Fibroblast of skin of left quadriceps (primary cell): ENCODE measurements at places on chromosomes 2 and 18.

DNA sequence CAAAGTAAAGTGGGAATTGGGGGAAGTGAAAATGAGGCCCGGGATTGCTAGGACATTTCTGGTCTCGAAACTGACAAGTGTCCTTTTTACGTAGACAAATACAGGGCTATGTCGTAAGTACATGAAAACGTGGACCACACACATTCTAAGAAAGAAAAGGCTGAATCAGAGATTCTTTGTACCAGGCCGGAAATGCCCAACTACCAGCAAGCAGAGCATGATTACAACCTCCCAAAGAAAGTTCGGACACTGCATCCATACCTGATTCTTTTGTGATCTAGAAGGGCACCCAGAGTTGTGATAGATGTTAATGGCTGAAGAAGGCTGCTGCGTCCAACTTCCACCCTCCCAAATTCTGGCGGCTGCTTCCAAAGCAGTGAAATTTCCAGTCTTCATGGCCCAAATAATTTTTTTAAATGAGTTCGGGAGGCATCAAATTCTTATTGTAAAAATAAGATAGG, 1.7 kb downstream of the RBMS1 start:
- no peak for DNase-seq

DNA sequence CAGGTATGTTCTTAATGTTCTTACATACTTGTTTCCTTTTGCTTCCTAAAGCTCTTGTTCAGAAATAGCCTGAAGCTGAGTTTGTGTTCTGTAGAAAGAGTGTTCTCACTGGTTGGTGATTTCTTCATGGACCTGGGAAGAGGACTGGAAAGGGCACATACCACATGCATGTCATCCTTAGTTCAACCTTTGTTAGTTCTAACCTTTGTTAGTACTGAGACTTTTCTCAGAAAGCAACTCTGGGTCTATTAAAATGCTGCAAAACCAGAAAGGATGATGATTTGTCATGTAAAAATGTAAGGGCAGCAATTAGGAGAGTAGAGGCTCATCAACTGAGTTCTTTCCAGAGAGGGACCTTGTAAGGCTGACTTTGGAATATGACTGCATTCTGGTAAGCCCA, 2.5 kb upstream of the FAP start:
- peak; percentile 57 for DNase-seq

DNA sequence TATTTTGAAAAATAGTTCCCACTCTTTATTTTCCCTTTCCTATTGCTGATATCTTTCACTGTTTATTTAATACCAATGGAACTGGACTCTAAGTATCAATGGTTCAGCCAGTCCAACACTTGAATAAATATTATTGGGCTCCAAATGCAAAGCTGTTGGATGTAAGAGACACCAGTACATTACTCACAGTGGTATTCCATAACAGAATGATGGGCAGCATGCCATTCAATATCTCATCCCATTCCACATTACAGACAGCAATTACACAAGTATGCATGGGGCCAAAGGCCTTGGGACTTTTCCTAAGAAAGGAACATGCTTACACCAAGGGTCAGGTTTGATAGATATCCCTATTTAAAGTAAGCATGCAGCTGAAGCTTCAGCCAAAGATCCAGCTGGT, 231.9 kb downstream of the RND3 start:
- DNase-seq, result peak; percentile 37

DNA sequence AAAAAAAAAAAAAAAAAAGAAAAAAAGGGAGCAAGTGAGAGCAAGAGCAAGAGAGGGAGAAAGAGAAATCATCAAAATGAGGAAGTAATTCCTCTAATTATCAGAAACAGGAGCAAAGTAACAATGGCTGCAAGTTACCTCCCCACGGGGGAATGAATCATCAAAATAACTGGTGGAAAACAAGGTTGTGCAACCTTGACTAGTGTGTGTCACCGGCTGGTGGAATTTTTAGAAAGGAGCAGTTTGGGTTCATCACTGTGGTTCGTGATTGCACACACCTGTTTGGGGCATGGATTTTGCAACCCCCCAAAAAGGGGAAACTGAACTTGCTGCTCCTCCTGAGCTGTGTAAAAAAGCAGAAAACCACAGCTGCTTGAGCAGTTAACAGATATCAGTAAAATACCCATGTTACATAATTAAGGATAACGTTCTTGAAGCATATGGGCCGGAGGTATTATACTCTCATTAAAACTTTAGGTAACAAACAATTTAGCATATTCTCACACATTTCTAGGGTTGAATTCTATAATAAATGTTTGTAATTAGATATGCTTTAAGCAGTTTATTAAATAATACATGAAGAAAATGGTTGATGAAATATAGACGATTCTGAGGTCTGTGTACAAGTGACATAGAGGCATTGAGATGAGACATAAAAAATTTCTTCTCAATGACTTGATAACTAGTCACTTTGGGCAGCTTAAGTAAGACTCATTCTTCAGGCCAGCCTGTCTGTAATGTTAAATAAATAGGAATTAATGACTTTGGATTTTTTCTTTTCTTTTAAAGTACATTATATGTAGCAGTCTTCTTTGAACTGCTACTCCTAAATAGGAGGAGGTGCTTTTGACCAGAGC, 184.2 kb upstream of the ZEB2 start:
- DNase-seq, result peak; percentile 51

- no peak for DNase-seq
Measured at GRCh38 chr18:26450989-26451682, 97.2 kb downstream of the KCTD1 start.

- no peak for DNase-seq
Measured at GRCh38 chr2:32626639-32627221, 1.1 kb upstream of the TTC27 start.

- no peak for DNase-seq
Measured at GRCh38 chr18:55477499-55477859, 110.5 kb downstream of the TCF4 start.

DNA sequence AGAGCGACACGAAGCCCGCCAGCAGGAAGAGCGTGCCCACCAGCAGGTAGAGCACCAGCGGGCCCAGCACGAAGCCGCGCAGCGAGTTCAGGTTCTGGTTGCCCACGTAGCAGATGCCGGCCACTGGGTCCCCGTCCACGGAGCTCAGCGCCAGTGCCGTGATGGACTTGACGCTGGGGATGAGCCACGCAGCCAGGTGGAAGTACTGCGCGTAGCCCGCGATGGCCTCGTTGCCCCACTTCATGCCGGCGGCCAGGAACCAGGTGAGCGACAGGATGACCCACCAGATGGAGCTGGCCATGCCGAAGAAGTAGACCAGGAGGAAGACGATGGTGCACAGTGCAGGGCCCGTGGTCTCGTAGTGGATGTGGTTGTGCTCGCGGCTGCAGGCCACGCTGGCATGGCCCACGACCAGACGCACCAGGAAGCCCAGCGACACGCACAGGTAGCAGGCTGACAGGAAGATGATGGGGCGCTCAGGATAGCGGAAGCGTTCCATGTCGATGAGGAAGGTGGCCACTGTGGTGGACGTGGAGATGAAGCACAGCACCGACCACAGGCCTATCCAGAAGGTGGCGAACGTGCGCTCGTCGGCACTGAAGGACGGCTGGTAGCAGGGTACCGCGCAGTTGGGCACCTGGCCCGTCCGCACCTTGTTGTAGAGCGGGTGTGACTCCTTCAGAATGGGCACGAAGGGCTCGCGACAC, 2.1 kb downstream of the FZD5 start:
- DNase-seq, result no peak

- no peak for DNase-seq
Measured at GRCh38 chr2:231530099-231531011, at the start of gene NMUR1. NMUR1 (minus strand) TSS chr2:231530445; CDS start chr2:231530361, 84 bp downstream.

DNA sequence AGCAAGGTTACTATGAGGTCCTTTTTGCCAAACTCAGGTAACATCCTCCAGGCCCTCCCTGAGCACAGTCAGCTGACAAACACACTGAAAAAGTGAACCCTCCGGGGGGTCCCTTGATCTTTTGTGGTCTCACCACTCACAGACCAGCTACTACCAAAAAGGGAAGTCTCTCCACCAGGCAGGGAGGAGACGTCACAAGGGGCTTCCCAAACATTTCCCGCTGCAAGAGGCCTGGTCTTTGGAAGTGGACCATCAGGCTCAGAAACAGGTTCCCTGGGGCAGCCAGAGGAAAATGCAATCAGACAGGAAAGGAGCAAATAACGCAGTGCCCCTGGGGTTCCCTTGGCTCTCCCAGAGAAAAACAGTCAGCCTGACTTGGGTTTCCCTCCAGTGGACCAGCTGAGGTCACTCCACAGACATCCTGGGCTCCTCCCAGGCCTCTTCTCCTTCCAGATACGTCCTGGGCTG, 38.7 kb upstream of the POMC start:
- DNase-seq, result no peak
